ENCODE measurements at places on chromosomes 5 and 9. TPM values are rescaled to one million over a fixed set of nuclear protein-coding genes. Genes with fewer than 3 reads are reported as not detected.

- DNase-seq: no peak
Observed at GRCh38 chr9:89996116-89996515, 391.3 kb downstream of the GADD45G start.

GRCh38 chr5:94793816-94794198, 175.3 kb downstream of the SLF1 start:
- no peak for DNase-seq

GRCh38 chr9:69130456-69131441, 43.3 kb upstream of the TJP2 start:
- DNase-seq: no peak

Gene ITGA1
- 57.6 TPM for polyA plus RNA-seq

Gene CRHBP
- 27.1 TPM for polyA plus RNA-seq

Gene SPINK7
- 0.37 TPM for polyA plus RNA-seq

Gene HINT2
- polyA plus RNA-seq: 60.2 TPM

Data from renal pelvis (tissue), 12 donors.